AG08395 (cell line): ENCODE measurements at places on chromosomes 12 and 14.

DNA sequence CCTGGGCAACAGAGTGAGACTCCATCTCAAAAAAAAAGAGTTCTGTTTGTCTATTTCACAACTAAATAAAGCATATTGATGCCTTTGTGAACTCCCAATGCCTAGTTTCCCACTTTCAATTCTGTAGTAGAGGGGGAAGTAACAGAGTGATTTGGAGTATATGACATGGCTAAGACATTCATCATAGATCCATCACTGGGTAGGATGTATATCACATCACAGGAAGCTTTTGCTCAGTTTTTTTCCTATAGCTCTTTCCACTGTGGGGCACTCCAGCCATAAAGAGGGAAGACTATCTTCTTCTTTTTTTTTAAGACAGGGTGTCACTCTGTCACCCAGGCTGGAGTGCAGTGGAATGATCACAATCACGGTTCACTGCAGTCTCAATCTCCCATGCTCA is 154.0 kb upstream of the BCL2L14 start:
- DNase-seq, result no peak

DNA sequence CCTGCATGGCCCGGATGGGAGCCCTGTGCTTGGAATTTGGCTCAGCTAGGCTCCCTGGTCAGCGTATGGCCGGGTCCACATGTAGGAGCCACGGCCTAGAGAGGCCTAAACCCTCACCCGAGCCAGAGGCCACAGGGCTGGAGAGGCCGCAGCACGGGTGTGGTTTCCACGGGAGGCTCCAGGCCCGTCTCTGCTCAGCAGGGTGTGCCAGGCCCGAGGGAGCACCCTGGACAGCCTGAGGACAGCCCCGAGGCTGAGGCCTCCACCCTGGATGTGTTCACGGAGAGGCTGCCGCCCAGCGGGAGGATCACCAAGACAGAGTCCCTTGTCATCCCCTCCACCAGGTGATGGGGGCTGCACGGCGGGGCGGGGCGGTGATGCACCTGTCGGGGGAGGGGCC is 17.6 kb upstream of the TEX22 start:
- no peak for DNase-seq

DNA sequence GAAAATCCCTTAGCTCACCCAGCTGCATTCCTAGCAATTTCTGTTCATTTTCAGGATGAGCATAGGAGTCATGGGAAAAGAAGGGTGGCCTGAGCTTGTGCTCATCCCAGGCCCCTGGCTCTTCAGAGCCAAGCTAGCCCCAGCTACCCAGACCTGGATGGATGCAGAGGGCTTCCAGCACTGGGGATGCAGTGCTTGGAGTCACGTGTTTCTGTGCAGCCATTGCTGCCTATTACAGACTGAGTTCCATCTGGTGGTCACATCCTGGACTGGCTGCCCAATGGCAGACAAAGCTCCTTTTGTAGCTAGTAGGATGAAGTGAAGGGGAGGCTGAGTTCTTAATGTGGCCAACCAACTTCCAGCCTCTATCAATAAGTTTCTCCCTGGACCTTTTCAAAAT is 54.2 kb upstream of the JDP2 start:
- no peak for DNase-seq

DNA sequence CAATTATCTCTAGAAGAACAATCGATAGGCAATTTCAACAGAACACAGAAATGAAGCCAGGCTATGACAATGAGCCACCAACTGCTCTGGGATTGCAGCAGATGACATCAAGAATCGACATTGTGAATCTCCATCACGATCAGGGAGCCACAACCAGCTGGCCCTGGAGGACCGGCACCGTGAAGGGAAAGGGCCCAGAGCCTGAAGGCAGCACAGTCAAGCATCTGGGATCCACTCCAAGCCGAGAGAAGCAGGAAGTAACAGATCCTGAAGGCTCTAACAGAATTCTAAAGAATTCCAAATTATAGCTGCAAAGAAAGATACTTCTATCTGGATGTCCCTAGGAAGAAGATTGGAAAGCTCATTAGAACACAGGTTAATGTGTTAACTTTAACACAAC is 61.0 kb downstream of the LRRC74A start:
- DNase-seq, result peak; percentile 61

DNA sequence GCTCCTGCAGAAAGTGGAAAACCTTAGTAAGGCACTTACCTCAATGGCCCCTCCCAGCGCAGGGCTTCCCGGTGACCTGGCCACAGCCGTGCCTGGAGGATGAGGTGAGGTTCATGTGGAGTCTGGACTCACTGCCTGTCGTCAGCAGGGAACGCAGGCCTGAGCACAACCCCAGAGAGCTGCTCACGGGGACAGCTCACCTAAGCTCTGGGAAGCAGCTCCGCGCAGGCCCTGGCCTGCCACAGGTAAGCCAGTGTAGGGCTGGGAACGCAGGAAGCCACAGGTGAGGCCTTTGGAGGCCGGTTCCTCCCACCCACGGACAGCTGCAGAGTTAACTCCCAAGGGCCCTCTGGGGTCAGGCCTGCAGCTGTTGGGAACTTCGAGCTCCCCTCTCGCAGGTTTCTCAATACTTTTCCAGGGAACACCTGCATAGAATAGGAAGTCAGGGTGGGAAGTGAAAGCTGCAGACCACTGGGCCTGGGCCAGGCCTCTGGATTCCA is 32.7 kb downstream of the ANAPC7 start:
- no peak for DNase-seq
